ENCODE measurements at places on chromosomes 12 and 14. TPM values are rescaled to one million over a fixed set of nuclear protein-coding genes. Genes with fewer than 3 reads are reported as not detected.

DNA sequence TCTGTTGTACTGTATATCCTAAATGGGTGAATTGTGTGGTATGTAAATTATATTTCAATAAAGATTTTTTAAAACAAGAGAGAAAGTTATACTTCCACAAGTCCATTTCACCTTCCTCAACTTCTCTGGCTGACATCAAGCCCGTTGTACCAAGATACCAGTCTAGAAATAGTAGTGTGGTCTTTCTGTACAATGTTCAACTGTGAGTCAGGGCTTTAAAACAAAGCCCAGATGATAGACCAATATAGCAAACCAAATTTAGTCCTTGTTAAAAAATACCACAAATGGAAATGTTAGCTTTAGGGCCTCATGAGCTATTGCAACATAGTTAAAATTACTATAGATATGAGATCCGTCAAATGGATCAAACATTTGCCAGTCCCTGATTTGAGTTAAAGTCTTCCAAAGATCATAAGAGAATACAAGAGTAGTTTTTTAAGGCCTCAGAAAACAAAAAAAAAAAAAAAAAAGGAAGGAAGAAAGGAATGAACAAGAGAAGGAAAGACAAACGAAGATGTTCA is 49.0 kb upstream of the EGLN3 start:
- no peak for DNase-seq
- no peaks in the 10 kb centered on the region for H3K27me3 ChIP-seq
- H3K27ac ChIP-seq = no peak overlapping the region
- H3K36me3 ChIP-seq = no peaks in the 10 kb centered on the region
- no peak overlapping the region for H3K4me3 ChIP-seq

RIN3 gene
- 53.8 TPM for total RNA-seq

- no peak for DNase-seq
- no peak overlapping the region for H3K4me3 ChIP-seq
- H3K27me3 ChIP-seq = no peaks in the 10 kb centered on the region
- no peak overlapping the region for H3K27ac ChIP-seq
- no peaks in the 10 kb centered on the region for H3K36me3 ChIP-seq
- H3K4me1 ChIP-seq = no peaks in the 10 kb centered on the region
These were observed 98.8 kb downstream of the DUSP6 start for GRCh38 chr12:89253488-89253887.

GRCh38 chr12:60174476-60174875 is 578.6 kb downstream of the SLC16A7 start:
- H3K4me3 ChIP-seq = no peak overlapping the region
- H3K27me3 ChIP-seq = no peaks in the 10 kb centered on the region
- DNase-seq = no peak
- H3K27ac ChIP-seq = no peak overlapping the region

REM2 gene
- total RNA-seq = 0.75 TPM

DNA sequence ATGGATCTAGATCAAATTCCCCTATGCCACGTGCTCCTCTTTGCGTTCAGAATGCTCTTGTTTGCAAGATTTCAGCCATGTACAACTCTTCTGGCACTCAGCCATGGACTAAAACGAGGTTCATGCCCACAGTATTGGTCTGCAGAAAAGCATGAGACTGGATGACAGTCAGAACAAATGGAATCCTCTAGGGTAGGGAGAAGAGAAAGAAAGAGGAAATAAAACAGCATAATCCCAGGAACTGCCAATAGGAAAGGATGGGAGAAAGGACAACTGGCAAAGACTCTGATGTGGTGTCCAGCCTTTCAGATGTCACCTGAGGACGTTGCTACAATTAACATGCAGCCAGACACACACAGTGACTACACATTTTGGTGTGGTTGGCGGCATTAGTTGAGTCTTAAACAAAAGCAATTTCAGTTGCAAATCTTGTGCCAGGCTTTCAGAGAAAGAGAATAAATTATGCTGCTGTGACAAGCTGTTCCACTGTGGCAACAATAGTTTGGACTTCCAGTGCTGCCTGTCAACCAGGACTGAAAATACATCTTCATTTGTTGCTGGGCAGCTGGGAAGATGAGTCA is 338.0 kb downstream of the RGS6 start:
- no peaks in the 10 kb centered on the region for H3K4me1 ChIP-seq
- no peak overlapping the region for H3K27ac ChIP-seq
- H3K4me3 ChIP-seq = no peak overlapping the region
- peaks cover 1% of the 10 kb centered on the region for H3K27me3 ChIP-seq
- DNase-seq = no peak

- H3K4me3 ChIP-seq = no peak overlapping the region
- H3K27ac ChIP-seq = no peak overlapping the region
- H3K36me3 ChIP-seq = no peaks in the 10 kb centered on the region
- no peaks in the 10 kb centered on the region for H3K27me3 ChIP-seq
- no peak for DNase-seq
- no peaks in the 10 kb centered on the region for H3K4me1 ChIP-seq
These were observed 40.2 kb upstream of the EMP1 start for GRCh38 chr12:13156277-13156676.

GPRC5D gene
- total RNA-seq = not detected

- no peaks in the 10 kb centered on the region for H3K4me1 ChIP-seq
- no peaks in the 10 kb centered on the region for H3K36me3 ChIP-seq
- no peaks in the 10 kb centered on the region for H3K27me3 ChIP-seq
- no peak overlapping the region for H3K27ac ChIP-seq
These were observed 34.6 kb downstream of the SLC6A12 start for GRCh38 chr12:179131-179884.

SLC5A8 gene
- total RNA-seq = not detected

- no peak for DNase-seq
- H3K4me3 ChIP-seq = no peak overlapping the region
- H3K36me3 ChIP-seq = no peaks in the 10 kb centered on the region
- H3K27me3 ChIP-seq = no peaks in the 10 kb centered on the region
These were observed 12.8 kb downstream of the CHST11 start for GRCh38 chr12:104469523-104469922.

GRCh38 chr12:45827974-45828373 is 98.5 kb downstream of the ARID2 start:
- H3K27ac ChIP-seq = no peak overlapping the region
- no peak for DNase-seq
- no peak overlapping the region for H3K4me3 ChIP-seq
- H3K36me3 ChIP-seq = no peaks in the 10 kb centered on the region

SLC24A4 gene
- total RNA-seq = 1.0 TPM

- no peak overlapping the region for H3K4me3 ChIP-seq
- no peak for DNase-seq
- H3K27ac ChIP-seq = no peak overlapping the region
- H3K4me1 ChIP-seq = no peaks in the 10 kb centered on the region
- H3K36me3 ChIP-seq = no peaks in the 10 kb centered on the region
- H3K27me3 ChIP-seq = no peaks in the 10 kb centered on the region
These were observed 288.0 kb downstream of the SLC6A15 start for GRCh38 chr12:84624601-84625000.

CD163 gene
- 308 TPM for total RNA-seq

- DNase-seq = no peak
- no peaks in the 10 kb centered on the region for H3K4me1 ChIP-seq
- no peak overlapping the region for H3K27ac ChIP-seq
- no peak overlapping the region for H3K4me3 ChIP-seq
- H3K27me3 ChIP-seq = no peaks in the 10 kb centered on the region
These were observed 119.0 kb downstream of the ESR2 start for GRCh38 chr14:64174922-64175782.

HOXC6 gene
- total RNA-seq = 17.1 TPM

LRRC43 gene
- total RNA-seq = not detected

- peaks cover 2% of the 10 kb centered on the region for H3K36me3 ChIP-seq
- H3K4me1 ChIP-seq = no peaks in the 10 kb centered on the region
- no peak overlapping the region for H3K4me3 ChIP-seq
- DNase-seq = no peak
- no peaks in the 10 kb centered on the region for H3K27me3 ChIP-seq
These were observed 13.2 kb downstream of the TM7SF3 start for GRCh38 chr12:27000961-27001360.

DNA sequence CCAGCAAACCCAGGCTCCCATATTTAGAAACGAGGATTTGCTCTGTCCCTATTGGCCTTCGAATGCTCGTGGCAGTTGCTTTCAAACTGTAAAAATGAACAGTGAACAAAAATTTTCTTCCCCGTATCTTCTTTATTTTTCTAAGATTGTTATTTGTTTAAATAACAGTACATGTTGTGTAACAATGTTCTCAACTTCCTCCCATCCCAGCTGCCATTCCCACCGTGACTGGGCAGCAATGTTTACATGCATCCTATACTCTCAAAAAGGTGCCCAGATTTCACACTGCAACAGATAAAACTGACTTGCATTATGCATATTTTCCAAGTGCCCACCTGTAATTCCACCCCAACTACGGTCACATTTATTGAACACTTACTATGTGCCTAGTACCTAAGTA is 12.8 kb downstream of the VCPKMT start:
- DNase-seq = no peak
- H3K4me1 ChIP-seq = no peaks in the 10 kb centered on the region
- H3K36me3 ChIP-seq = no peaks in the 10 kb centered on the region
- no peak overlapping the region for H3K4me3 ChIP-seq
- no peak overlapping the region for H3K27ac ChIP-seq

BMP4 gene
- 7.8 TPM for total RNA-seq

DNA sequence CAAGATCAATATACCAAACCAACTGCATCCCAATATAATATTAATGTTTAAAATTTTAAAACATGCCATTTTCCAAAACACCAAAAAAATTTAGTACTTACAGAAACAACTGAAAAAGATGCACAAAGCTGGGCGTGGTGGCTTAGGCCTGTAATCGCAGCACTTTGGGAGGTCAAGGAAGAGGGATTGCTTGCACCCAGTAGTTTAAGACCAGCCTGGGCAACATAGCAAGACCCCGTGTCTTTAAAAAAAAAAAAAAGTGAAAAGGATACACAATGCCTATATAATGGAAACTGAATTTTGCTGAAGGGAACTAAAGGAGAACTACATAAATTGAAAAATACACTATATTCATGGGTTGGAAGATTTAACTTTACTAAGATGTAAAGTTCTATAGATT is 149.5 kb downstream of the RMST start:
- H3K4me3 ChIP-seq = no peak overlapping the region
- no peaks in the 10 kb centered on the region for H3K36me3 ChIP-seq
- H3K4me1 ChIP-seq = no peaks in the 10 kb centered on the region
- DNase-seq = no peak
- H3K27me3 ChIP-seq = peaks cover 2% of the 10 kb centered on the region
- H3K27ac ChIP-seq = no peak overlapping the region

DNA sequence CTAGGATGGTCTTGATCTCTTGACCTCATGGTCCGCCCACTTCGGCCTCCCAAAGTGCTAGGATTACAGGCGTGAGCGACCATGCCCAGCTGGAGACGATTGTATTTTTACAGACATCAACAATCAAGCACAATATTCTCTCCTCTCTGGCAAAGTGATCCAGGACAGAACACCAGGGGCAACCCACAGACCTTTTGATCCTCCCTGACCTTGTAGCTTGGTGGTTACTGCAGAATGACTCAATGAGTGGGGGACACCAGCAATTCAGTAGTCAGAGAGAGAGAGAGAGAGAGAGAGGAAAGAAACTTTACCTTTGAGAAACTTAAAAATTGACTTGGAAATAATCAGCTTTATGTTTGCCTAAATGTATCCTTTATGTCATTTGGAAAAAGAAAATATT is 51.2 kb downstream of the DRAM1 start:
- no peak overlapping the region for H3K27ac ChIP-seq
- H3K36me3 ChIP-seq = no peaks in the 10 kb centered on the region
- no peaks in the 10 kb centered on the region for H3K4me1 ChIP-seq
- H3K4me3 ChIP-seq = no peak overlapping the region
- H3K27me3 ChIP-seq = no peaks in the 10 kb centered on the region

GRCh38 chr12:64304571-64304970 is 82.5 kb upstream of the KICS2 start:
- no peak overlapping the region for H3K4me3 ChIP-seq
- no peak overlapping the region for H3K27ac ChIP-seq
- no peak for DNase-seq
- no peaks in the 10 kb centered on the region for H3K27me3 ChIP-seq
- H3K36me3 ChIP-seq = no peaks in the 10 kb centered on the region

- no peaks in the 10 kb centered on the region for H3K36me3 ChIP-seq
- H3K27ac ChIP-seq = no peak overlapping the region
- DNase-seq = no peak
- H3K4me3 ChIP-seq = no peak overlapping the region
These were observed 202.1 kb upstream of the MYL2 start for GRCh38 chr12:111122458-111122878.

DNA sequence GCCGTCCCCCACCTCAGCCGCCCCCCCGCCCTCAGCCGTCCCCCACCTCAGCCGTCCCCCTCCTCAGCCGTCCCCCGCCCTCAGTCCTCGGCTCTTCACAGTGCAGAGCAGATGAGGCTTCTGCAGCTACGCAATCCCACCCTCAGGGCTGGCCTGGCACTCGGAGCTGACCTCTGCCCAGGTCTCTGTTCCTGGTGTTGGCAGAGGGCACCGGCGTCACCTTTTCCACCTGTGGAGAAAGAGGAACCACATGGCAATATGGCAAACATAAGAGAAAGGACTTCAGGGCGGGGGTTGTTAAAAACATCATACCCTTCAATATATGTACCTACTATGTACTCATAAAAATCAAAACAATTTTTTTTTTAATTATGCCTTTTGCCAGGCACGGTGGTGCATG is 45.8 kb downstream of the MLXIP start:
- DNase-seq = no peak
- no peak overlapping the region for H3K27ac ChIP-seq
- peaks cover 5% of the 10 kb centered on the region for H3K36me3 ChIP-seq
- no peak overlapping the region for H3K4me3 ChIP-seq
- H3K4me1 ChIP-seq = no peaks in the 10 kb centered on the region

GRCh38 chr12:106049546-106049945 is 89.2 kb downstream of the NUAK1 start:
- no peaks in the 10 kb centered on the region for H3K27me3 ChIP-seq
- no peak overlapping the region for H3K4me3 ChIP-seq
- no peak for DNase-seq
- H3K4me1 ChIP-seq = peaks cover 12% of the 10 kb centered on the region
- H3K36me3 ChIP-seq = no peaks in the 10 kb centered on the region
- no peak overlapping the region for H3K27ac ChIP-seq

DNA sequence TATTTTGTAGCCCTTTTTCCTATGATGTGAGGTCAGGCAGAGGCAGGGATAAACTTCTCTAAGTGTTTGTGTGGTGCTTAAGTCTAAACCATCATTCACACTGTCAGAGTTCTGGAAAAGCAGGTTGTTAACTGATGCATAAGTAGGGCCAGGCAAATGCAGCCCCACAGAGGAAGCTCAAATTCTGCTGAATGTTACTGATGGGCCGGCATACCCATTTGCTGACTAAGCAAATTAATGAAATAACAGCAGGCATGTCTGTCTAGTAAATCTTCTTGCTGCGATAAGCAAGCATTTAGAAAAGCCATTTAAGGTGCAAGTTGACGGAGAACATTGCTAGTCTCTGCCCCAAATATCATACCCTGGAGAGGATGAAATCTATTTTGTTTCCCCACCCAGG is 523.2 kb upstream of the CCDC196 start:
- DNase-seq = no peak
- H3K4me1 ChIP-seq = no peaks in the 10 kb centered on the region
- H3K27ac ChIP-seq = no peak overlapping the region
- H3K4me3 ChIP-seq = no peak overlapping the region
- H3K36me3 ChIP-seq = no peaks in the 10 kb centered on the region
- no peaks in the 10 kb centered on the region for H3K27me3 ChIP-seq

RFLNA gene
- 1.9 TPM for total RNA-seq

GRCh38 chr14:32709027-32709426 is 229.7 kb upstream of the NPAS3 start:
- peaks cover 10% of the 10 kb centered on the region for H3K4me1 ChIP-seq
- H3K27ac ChIP-seq = no peak overlapping the region
- DNase-seq = no peak

- no peak for DNase-seq
- H3K27ac ChIP-seq = no peak overlapping the region
- no peak overlapping the region for H3K4me3 ChIP-seq
- no peaks in the 10 kb centered on the region for H3K4me1 ChIP-seq
These were observed 65.1 kb upstream of the GPHB5 start for GRCh38 chr14:63383776-63384367.

Data from aorta (tissue), 5 donors.